Fibroblast of skin of right biceps (primary cell): ENCODE measurements at places on chromosomes 11 and 22.

DNA sequence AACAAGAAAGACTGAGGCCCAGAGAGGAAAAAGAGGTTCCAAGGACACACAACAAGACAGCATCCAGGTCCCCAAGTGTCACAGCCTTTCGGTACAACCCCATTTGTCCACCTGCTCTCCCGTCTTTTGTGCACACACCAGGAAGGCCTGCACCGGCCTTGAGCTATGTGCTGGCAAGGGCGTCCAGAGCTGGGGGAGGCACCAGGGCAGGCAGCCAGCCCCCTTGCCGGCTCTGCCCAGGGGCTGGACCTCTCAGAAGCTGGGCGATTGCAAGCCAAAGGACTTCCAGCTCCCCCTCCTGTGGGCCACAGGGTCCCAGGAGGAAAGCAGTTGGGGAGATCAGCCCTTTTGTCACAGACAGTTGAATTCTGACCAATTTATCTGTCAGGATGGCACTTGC, 210.5 kb downstream of the MN1 start:
- DNase-seq = no peak

- peak; percentile 86 for DNase-seq
Observed at GRCh38 chr11:122209619-122210366, 93.8 kb upstream of the BLID start.

GRCh38 chr11:74678591-74679512, 52.4 kb downstream of the CHRDL2 start:
- no peak for DNase-seq

- DNase-seq = no peak
Observed at GRCh38 chr11:100484948-100485347, 202.1 kb upstream of the ARHGAP42 start.

DNA sequence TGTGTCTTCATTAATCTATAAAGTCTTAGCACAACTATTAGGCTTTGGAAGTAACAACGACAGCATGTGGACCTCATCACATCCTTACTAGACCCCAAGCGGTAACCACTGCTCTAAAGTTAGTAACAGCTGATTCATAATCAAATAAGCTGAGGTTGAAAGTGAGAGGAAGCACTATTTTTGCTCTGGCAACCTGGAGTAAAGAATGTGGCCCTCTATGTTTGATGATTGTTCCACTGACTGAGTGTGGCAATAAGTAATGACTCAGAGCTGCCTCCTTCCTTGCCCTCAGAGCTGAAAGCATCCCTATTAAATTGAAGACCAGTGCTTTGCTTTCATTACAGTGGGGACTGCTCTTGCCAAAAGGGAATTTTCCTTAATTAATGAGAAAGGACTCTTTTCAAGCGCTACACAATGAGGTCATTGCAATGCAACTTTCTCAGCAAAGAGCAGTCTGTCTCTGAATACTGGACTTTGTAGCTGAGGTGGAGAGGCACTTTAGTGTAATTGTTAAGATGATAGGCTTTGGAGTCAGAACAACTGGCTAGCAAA, 906.1 kb upstream of the RAG2 start:
- peak; percentile 96 for DNase-seq

DNA sequence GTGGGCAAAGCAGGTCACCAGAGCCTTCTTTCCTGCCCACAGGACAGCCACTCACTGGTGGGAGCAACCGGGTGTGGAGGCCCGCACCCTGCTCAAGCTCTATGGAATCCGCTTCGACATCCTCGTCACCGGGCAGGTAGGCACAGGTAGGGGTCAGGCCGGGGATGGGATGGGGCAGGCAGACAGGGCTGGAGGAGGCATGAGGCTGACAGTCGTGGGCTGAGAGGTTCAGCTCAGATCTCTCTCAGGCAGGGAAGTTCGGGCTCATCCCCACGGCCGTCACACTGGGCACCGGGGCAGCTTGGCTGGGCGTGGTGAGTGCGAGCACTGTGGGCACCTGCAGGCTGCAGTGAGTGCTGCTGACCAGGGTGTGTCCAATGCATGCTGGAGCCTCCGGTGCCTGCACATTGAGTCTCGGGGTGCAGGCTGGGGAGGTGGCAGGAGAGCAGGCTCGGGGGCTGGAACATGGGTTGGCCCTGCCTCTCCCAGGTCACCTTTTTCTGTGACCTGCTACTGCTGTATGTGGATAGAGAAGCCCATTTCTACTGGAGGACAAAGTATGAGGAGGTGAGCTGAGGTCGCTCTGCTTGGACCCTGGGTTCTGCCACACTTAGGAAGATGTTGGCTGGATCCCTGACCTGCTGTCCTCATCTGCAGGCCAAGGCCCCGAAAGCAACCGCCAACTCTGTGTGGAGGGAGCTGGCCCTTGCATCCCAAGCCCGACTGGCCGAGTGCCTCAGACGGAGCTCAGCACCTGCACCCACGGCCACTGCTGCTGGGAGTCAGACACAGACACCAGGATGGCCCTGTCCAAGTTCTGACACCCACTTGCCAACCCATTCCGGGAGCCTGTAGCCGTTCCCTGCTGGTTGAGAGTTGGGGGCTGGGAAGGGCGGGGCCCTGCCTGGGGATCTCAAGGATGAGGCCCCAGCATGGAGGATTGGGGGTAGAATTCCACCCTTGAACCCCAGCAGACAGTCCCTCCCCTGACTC, 6.3 kb downstream of the SLC7A4 start:
- no peak for DNase-seq

- DNase-seq = peak; percentile 30
Observed at GRCh38 chr11:132631989-132632388, 900.3 kb downstream of the OPCML start.

GRCh38 chr11:30432178-30432577, 109.3 kb downstream of the ARL14EP start:
- no peak for DNase-seq

GRCh38 chr22:22050141-22050775, 67.7 kb upstream of the TOP3B start:
- DNase-seq = no peak

DNA sequence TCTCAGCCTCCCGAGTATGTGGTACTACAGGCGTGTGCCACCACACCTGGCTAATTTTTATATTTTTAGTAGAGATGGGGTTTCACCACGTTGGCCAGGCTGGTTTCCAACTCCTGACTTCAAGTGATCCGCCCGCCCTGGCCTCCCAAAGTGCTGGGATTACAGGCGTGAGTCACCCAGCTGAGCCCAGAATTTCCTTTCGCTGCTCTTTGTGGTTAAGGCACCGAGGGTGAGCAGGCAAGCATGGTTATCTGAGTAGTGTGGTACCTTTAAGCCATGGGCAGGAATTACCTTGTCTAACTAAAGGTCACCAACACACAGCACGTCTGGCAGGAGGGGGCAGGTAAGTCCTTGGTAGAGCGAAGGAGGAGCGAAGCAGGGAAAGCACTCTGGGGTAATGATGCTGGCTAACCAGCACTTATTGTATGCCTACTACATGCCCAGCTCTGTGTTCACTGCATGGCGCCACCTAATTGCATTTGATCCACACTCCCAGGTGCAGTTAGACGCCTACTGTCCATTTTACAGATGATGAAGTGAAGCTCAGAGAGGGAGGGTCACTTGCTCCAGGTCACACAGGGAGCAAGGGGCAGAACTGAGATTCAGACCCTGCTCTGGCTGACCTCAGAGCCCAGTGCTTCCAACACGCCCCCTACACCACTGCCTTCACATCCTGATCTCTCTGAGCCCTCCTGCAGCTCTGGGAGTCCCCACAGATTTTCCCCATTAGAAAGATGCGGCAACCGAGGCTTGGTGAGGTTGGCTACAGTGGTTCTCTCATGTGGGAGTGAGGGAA, 45.7 kb downstream of the TRIOBP start:
- peak; percentile 91 for DNase-seq

GRCh38 chr11:63802637-63803414, 10.4 kb upstream of the SPINDOC start:
- peak; percentile 33 for DNase-seq

DNA sequence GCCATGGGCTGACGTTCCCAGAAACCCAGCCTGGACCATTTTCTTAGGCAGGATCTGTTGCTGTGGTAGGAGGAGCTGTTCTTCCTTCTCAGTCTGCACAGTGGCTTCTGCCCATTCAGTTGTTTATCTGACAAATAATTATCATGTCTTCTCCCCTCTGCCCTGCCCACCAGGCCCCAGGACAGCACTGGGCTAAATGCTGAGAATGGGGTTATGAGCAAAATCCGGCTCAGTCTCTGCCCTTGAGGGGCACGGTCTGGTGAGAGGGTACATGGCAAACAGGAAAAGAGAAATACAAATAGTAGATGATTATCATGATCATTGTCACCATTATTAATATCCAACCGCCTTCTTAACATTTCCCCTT, 42.9 kb downstream of the C11orf96 start:
- DNase-seq = no peak

- no peak for DNase-seq
Observed at GRCh38 chr22:24095826-24096757, 85.0 kb downstream of the CABIN1 start.

GRCh38 chr11:76214186-76214585, 7.9 kb upstream of the WNT11 start:
- no peak for DNase-seq

- DNase-seq = no peak
Observed at GRCh38 chr11:17154409-17155159, 53.2 kb downstream of the PIK3C2A start.

DNA sequence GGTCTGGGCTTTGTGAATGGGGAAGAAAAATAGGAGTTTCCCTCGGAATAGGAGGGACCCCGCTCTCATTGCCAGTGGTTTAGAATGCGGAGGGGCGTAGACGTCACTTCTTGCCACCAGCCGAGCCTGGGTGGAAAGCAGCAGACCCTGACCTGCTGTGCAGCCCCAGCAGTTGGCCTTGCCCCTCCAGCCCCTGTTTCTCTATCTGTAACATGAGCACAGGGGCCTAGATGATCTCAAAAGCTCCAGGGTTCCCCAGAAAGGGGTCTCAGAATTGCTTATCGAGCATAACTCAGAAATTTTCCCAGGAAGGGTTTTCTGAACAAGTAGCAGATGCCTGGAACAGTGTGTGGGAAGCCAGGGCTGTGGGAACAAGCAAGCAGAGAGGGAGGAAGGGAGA, 43.9 kb downstream of the C11orf91 start:
- DNase-seq = no peak

GRCh38 chr11:45247433-45247832, 38.7 kb downstream of the SYT13 start:
- no peak for DNase-seq

DNA sequence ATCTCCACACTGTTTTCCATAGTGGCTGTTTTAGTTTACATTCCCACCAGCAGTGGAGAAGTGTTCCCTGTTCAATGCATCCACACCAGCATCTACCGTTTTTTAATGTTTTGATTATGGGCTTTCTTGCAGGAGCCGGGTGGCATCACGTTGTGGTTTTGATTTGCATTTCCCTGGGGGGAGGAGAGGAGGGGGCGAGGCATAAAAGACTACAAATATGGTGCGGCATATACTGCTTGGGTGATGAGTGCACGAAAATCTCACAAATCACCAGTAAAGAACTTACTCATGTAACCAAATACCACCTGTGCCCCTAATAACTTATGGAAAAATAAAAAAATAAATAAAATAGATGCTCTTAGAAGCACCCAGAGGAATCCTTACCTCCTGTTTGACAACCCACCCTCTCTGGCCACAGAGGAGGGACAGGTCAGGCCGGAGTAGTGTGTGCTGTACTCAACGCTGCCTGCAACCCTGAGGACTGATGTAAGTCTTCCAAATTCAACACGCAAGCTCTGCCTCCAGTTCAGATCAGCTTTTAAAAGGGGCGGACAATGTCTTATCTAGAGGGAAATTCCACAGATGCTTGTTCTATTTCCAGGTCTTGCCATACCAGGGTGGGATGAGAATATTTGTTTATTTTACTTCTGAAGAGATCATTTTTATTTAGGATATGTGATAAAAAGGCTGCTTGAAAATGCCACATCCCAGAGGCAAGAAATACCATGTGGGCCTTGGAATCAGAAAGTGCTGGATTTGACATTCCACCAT, 329.6 kb upstream of the B3GAT1 start:
- no peak for DNase-seq

DNA sequence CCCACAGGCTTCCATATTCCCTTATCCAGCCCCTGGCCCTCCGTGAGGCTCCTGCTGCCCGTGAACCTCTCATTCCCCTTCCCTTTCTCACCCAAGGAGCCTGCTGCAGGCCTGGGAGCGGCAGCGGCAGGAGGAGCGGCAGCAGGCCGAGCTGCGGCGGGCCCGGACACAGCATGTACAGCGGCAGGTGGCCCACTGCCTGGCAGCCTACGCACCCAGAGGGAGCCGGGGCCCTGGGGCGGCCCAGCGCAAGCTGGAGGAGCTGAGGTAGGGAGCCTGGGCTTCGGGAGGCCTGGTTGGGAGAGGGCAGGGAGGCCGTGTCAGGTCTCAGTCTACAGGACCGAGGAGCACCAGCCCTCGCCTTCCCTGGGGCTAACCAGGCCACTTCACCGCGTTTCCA, 8.1 kb upstream of the SART1 start:
- DNase-seq = no peak

DNA sequence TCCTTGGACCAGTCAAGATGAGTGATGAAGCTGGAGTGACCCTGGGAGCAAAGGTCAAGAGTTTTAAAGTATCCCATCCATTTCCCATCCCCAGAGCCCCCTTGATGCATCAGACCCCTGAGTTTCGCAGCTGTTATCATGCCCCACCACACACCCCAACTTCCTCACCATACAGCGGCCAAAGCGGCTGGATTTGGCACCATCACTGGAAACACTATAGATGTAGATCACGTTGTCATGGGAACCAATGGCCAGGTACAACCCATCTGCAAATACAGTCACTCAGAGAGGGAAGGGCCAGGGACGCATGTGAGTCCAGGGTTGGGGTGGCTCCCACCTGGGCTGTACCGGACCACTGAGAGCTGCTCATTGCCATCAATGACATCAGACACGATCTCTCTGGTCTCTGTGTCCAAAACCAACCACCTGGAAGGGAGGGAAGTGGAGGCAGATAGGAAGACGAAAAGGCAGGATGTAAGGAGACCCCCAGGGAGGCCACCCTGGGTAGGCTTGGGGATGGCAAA, 2.2 kb upstream of the MTA2 start:
- DNase-seq = no peak

DNA sequence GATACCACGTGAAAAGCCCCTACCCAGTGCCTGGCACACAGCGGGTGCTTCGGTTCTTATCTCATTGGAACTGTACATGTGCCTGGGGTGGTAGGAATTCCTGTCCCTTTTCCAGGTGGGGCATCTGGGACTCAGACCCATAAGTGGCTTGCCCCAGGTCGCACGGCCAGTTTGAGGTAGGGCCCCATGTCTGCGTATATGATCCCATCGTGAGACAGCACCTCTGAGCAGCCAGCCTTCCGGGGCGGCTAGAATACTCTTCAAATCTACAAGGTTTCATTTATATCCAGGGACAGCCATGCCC, 33.5 kb upstream of the SMIM38 start:
- no peak for DNase-seq

DNA sequence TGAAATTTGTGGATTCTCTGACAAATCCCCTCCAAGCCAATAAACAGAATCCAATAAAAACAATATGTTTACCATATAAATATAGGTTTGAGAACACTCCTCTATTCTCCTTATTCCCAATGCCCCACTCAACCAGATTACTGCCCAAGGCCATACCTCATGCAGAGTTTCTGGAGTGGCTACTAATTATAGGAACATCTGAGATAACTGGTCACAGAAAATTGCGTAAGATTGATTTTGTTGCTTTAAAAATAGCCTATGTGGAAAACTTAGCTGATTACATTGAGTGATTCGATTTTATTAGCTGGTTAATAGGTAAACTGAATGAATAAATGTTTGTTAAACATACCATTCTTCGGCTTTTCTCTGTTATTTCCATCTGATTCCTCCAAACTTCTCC, 48.0 kb downstream of the ME3 start:
- DNase-seq = no peak
